ENCODE measurements at places on chromosomes 2 and 18. TPM values are rescaled to one million over a fixed set of nuclear protein-coding genes. Genes with fewer than 3 reads are reported as not detected.
A peak's percentile ranks its signal among the peaks of the same experiment; 100 is the strongest.

DNA sequence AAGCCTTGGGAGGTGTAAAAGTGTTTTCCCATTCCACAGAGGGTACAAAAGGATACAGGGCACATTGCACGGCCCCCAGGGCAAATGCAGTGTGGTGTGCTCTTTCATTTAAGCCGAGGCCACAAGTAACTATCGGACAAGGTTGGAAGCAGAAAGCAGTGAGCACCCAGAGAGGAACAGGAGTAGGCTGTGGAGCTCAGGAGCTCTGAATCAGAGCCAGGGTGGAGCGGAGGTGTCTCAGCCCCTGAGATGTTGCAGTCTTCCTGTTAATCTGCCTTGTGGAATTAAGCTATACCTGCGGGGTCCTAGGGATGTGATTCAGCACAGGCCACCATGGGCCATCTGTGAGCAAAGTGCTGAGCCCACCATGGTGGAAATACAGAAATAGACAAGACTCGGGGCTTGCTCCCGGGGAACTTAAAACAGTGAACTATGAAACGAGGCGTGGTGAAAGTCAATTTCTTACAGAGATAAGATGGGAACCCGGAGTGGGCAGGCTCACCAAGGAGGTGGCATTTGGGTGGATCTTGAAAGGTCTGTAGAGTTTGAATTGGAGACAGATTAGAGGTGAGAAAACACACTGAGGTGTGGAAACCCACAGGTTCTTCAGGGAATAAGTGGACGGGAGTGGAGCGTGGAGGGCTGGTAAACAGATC lies 44.0 kb downstream of the ASAP2 start:
- no peak for DNase-seq

DNA sequence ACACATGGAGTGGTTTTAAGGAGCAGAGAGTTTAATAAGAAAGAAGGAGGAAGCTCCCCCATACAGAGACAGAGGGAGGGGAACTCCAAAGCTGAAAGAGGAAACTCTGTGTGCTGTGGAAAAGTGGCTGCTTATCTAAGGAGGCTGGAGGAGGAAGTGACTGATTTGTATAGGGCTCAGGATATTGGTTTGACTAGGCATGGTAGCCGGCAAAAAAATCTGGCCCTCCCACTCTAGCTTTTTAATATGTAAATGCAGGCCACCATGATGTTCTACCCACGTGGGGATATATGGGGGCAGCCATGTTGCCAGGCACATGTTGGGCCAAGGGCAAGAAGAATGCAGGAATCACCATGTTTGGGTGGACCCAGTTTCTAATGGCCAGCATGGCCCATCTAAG lies 64.3 kb downstream of the HNMT start:
- peak; percentile 5 for DNase-seq

Gene APLF
- total RNA-seq: 2.4 TPM

Gene NOSTRIN
- not detected for total RNA-seq

GRCh38 chr2:226793646-226794045 lies 6.0 kb downstream of the IRS1 start:
- DNase-seq: no peak
